T-helper 9 cell (primary cell): ENCODE measurements at places on chromosomes 5 and 9.

GRCh38 chr9:35847792-35848572, 19.0 kb downstream of the TMEM8B start:
- DNase-seq, result no peak

GRCh38 chr5:60727033-60727679, 27.2 kb upstream of the DEPDC1B start:
- DNase-seq, result no peak

DNA sequence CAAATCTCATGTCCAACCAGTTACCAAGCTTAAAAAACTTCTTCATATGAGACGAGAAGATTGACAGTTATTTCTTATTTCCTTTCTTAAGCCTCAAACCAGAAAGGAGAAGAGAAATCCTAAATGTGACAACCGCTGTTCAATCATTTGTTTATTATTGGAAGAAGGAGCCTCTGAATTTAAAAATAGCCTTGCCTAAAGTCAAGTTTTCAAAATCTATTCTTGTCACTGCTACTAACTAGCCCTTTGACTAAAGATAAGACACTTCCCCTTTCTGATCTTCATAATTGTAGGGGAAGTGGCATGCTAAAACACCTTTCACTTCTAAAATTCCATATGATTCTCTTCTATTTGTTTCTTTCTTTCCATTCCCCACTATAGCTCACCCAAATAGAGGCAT, 106.2 kb upstream of the EMB start:
- no peak for DNase-seq

GRCh38 chr5:179860301-179860700, 1.7 kb upstream of the MRNIP start:
- no peak for DNase-seq

GRCh38 chr5:163458778-163459385, 1.0 kb downstream of the NUDCD2 start:
- no peak for DNase-seq

- no peak for DNase-seq
Observed at GRCh38 chr9:111799506-111799905, 4.8 kb upstream of the SHOC1 start.

GRCh38 chr5:174514983-174515394, 209.4 kb upstream of the MSX2 start:
- no peak for DNase-seq

- no peak for DNase-seq
Observed at GRCh38 chr5:116396476-116397099, 178.0 kb downstream of the SEMA6A start.

GRCh38 chr5:6287176-6287575, 91.2 kb downstream of the MED10 start:
- DNase-seq, result no peak

DNA sequence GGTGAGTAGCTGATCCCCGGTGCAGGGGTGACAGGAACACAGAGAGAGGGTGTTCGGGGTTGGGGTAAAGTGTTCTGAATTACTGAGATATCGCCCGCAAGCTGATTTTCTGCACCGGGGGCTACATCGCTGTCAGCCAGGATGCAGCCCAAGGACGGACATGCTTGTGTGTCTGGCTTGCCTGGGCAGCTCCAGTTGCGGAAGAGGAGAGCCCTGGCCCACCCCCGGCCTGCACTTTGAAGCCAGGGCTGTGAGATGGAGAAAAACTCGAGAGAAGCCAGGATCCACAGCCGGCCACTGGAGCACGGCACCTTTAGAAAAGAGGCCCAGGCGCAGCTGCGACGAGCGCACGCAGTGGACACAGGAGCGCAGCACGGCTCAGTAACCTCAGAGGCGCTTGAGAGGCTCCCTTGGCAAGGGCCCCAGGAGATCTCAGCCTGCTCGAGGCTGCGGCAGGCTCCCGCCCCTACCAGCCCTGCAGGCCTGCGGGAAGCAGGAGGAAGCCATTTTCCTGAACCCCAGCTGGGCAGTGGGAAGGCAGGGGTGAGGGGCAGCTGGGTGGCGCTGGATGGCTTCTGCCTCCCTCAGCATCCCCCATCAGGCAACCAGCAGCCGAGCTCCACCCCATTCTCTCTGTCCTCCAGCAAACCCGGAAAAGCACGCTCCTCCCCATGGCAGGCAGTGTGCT, 59.2 kb downstream of the C9orf50 start:
- no peak for DNase-seq

- DNase-seq, result no peak
Observed at GRCh38 chr9:15999422-16000339, 446.8 kb downstream of the CCDC171 start.

GRCh38 chr5:115435065-115435777, 109.4 kb downstream of the FEM1C start:
- no peak for DNase-seq

DNA sequence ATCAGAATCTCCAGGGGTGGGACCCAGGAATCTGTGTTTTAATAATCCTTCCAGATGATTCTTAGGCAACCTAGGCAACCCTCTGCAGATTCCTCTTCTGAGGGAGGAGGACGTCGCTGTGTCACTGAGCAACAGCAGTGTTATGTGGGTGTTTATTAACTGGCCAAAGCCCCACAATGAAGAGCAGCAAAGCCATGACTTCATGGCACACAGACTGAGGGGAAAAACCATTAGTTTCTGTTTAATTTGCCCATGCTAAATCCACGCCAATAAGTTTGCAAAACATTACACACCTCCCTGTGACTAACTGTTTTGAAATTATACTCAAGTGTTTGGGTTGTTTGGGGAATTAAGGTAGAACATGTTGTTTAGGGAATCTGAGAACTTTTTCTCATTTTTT, 83.7 kb upstream of the TMED7 start:
- no peak for DNase-seq

- no peak for DNase-seq
Observed at GRCh38 chr5:100615362-100615761, 80.2 kb downstream of the FAM174A start.
